ENCODE measurements at places on chromosomes 16 and 17. TPM values are rescaled to one million over a fixed set of nuclear protein-coding genes. Genes with fewer than 3 reads are reported as not detected.

KRT25 gene
- not detected for total RNA-seq

RNF227 gene
- 2.8 TPM for total RNA-seq

LITAFD gene
- total RNA-seq: not detected

HS3ST3A1 gene
- total RNA-seq: 48.5 TPM

G6PC1 gene
- total RNA-seq: not detected

DNA sequence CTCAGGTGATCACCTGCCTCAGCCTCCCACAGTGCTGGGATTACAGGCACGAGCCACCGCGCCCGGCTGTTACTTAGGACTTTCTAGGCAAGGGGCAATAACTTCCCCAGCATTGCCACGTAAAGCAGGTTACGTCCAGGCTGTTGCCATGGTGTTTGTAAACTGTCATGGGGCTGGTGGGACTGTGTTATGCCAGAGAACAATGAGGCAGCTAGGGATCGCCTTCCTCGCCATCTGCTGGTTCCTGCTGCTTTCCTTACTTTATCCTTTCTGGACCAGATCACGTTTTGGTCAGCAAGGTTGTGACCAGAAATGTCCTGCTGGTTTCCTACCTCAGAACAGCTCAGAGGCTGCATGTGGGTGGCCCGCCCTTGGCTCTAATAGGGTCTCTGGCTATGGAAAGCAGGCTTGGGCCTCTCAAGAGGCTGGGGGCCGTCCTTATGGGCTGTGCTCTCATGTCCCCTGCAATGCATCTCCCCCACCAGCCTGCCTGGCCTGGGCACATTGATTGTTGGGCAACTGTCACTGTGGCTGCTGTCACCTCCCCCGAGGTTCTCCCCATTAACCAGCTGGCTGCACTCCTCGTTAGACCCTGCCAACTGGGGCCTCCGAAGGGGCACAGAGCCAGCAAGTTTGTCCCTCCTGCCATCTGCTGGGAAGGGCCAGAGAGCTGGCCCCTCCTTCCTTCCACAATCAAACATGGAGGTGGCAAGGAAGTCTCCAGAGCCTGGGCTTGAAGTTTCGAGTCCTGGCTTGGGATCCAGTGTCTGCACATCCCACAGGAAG lies 28.2 kb upstream of the ZC3H18 start:
- no peak for DNase-seq
- no peak overlapping the region for H3K27ac ChIP-seq

- no peak overlapping the region for H3K27ac ChIP-seq
- H3K27me3 ChIP-seq: peaks cover 2% of the 10 kb centered on the region
- H3K4me1 ChIP-seq: no peaks in the 10 kb centered on the region
These were observed 6.4 kb upstream of the ARHGAP27 start for GRCh38 chr17:45438931-45439610.

- no peak for DNase-seq
- peaks cover 21% of the 10 kb centered on the region for H3K36me3 ChIP-seq
- no peak overlapping the region for H3K4me3 ChIP-seq
- H3K4me1 ChIP-seq: no peaks in the 10 kb centered on the region
- peaks cover 4% of the 10 kb centered on the region for H3K27me3 ChIP-seq
These were observed 28.7 kb upstream of the ALDH3A2 start for GRCh38 chr17:19619705-19620325.

GRCh38 chr17:1709971-1710806 lies at the start of gene TLCD2:
TLCD2 (minus strand) TSS chr17:1710377; CDS start chr17:1710242, 135 bp downstream.
- peak within 1 kb of the TSS; percentile 79 for H3K27ac ChIP-seq
- peak within 1 kb of the TSS; percentile 91 for H3K4me3 ChIP-seq
- peaks cover 29% of the 10 kb centered on the region for H3K27me3 ChIP-seq
- H3K4me1 ChIP-seq: peaks cover 36% of the 10 kb centered on the region

DNA sequence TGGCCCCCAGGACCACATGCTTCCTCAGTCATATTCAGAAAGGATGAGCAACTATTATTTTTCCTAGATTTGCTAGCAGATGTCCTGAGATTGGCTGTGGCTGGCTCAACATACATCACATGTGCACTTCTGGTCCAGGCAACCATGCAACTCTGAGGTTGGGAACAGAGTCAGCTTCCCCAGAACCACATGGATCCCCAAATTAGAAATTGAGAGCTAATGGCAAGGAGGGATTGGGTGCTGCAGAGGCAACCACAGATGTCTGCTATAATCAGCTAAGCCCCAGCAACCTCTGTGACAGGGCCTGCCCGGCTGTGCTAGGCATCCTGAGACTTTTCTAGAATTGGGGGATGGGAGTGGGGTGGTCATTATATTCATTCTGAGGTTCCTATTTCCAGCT lies 33.8 kb upstream of the CLEC18A start:
- no peaks in the 10 kb centered on the region for H3K36me3 ChIP-seq
- no peaks in the 10 kb centered on the region for H3K27me3 ChIP-seq
- peaks cover 30% of the 10 kb centered on the region for H3K4me1 ChIP-seq
- no peak for DNase-seq

DNA sequence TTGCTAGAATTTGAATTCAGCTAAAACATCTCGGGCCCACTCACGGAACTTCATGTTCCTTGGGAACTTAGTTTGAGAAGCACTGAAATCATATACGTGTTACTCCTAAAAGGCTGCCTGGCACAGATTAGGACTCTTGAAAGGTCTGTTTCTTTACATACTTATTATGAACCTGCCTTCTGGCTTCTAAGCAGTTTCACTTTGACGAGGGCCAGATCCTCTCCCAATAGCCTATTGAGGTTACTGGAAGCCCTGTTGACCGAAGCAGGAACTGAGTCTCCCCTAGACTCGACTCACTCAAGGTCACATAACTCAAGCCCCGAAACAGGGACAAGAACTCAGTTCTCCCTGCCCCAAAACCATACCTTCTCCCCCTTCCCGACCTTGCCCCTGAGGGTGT lies 121.9 kb upstream of the PLCG2 start:
- no peak overlapping the region for H3K4me3 ChIP-seq
- H3K27ac ChIP-seq: no peak overlapping the region
- DNase-seq: no peak
- peaks cover 2% of the 10 kb centered on the region for H3K27me3 ChIP-seq

DNA sequence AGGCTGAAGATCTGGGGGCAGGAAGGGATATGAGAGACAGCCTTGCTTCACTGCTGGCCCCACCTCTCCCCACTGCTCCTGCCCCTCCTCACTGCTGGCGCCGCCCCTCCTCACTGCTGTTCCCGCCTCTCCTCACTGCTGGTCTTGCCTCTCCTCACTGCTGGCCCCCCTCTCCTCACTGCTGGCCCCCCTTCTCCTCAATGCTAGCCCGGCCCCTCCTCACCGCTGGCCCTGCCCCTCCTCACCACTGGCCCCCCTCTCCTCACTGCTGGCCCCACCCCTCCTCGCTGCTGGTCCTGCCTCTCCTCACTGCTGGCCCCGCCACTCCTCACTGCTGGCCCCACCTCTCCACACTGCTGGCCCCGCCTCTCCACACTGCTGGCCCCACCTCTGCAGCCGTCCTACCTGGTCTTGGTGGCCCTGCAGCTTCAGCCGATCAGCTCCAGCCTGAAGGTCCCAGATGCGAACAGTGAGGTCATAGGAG lies 9.5 kb upstream of the PAM16 start:
- no peaks in the 10 kb centered on the region for H3K4me1 ChIP-seq
- H3K4me3 ChIP-seq: no peak overlapping the region
- no peaks in the 10 kb centered on the region for H3K27me3 ChIP-seq

DNA sequence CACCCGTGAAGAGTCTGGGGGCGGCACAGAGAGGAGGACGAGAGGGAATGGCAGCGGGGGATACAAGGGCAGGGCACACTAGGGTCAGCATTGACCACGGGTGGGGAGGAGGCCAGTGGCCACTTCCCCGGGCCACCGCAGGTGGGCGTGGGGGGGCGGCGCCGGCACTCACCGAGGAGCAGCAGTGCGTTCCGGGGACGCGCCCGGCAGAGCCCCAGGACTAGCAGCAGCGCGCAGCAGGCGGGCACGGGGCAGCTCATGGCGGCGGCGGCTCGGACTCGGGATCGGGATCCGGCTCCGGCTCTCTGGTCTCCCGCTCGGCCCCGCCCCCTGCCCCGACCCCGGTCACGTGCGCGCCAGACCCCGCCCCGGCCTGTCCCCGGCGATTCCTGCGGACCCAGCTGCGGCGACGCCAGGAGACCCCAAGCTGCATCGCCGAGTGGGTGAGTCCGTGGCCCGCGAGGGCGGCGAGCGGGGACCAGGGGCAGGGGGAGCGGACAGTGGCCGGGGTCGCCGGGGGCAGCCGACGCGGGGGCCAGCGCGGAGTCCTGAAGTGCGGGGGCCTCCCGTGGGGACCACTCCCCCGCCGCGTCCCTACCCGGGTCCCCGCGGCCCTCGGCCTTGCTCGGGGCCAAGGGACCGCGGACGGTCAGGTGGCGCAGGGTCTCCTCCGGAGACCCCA lies at the start of the genes SGSH and SLC26A11:
TSS of gene SGSH (minus strand) at position 280 of the 682 bp plus-strand sequence. CDS start at position 260, 20 bp downstream.
TSS of gene SLC26A11 (plus strand) at position 374 of the 682 bp plus-strand sequence. CDS start 1,134 bp downstream, outside the sequence.
- peak; percentile 59 for DNase-seq
- peak within 1 kb of the TSS; percentile 94 for H3K4me3 ChIP-seq
- H3K36me3 ChIP-seq: peaks cover 17% of the 10 kb centered on the region
- peak within 1 kb of the TSS; percentile 77 for H3K27ac ChIP-seq

DNA sequence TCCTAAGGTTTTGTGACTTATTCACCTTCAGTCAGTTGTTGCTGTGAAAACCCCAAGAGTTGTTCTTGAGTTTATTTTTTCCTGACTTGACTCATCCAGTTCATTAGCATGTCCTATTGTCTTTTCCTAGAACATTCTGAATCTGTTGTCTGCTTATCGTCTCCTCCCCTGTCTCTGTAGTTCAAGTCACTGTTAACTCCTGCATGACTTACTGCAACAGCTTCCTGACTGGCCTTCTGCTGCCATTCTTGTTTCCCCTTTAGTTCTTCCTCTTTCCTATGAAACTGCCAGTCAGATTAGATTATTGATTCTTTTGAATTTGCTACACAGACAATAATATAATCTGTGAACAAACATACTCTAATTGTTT lies 161.5 kb downstream of the FTO start:
- peaks cover 21% of the 10 kb centered on the region for H3K36me3 ChIP-seq
- no peaks in the 10 kb centered on the region for H3K27me3 ChIP-seq

DNA sequence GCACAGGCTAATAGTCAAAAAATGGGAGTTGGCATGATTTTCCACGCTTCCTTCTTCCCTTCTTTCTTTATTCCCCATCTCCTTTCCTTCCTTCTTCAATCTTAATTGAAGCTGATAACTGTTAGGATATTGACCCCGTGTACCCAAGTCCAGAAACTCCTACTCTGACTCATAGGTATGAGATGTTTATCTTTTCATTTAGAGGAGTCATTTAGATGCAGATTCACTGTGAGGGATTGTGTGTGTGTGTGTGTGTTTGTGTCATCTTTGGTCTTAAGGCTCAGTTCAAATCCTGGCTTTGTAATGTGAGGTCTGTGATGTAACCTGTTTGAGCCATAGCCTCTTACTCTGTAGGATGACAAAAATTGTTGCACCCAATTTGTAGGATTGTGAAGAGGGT lies 332.0 kb upstream of the MAF start:
- H3K4me1 ChIP-seq: no peaks in the 10 kb centered on the region
- DNase-seq: no peak
- no peak overlapping the region for H3K4me3 ChIP-seq
- H3K27me3 ChIP-seq: no peaks in the 10 kb centered on the region
- no peak overlapping the region for H3K27ac ChIP-seq

GRCh38 chr17:75604034-75604695 lies 16.6 kb downstream of the MYO15B start:
- no peak for DNase-seq
- H3K27me3 ChIP-seq: peaks cover 14% of the 10 kb centered on the region
- H3K4me3 ChIP-seq: no peak overlapping the region
- no peak overlapping the region for H3K27ac ChIP-seq
- H3K4me1 ChIP-seq: no peaks in the 10 kb centered on the region
- H3K36me3 ChIP-seq: no peaks in the 10 kb centered on the region

GRCh38 chr17:2033153-2033552 lies 3.2 kb downstream of the DPH1 start:
- peaks cover 4% of the 10 kb centered on the region for H3K27me3 ChIP-seq
- H3K4me3 ChIP-seq: peak overlapping the region; percentile 78
- H3K36me3 ChIP-seq: peaks cover 24% of the 10 kb centered on the region
- H3K4me1 ChIP-seq: peaks cover 47% of the 10 kb centered on the region

GRCh38 chr17:21171309-21171922 lies 42.5 kb downstream of the TMEM11 start:
- H3K27ac ChIP-seq: no peak overlapping the region
- H3K4me3 ChIP-seq: no peak overlapping the region
- H3K4me1 ChIP-seq: peaks cover 28% of the 10 kb centered on the region
- no peak for DNase-seq

DNA sequence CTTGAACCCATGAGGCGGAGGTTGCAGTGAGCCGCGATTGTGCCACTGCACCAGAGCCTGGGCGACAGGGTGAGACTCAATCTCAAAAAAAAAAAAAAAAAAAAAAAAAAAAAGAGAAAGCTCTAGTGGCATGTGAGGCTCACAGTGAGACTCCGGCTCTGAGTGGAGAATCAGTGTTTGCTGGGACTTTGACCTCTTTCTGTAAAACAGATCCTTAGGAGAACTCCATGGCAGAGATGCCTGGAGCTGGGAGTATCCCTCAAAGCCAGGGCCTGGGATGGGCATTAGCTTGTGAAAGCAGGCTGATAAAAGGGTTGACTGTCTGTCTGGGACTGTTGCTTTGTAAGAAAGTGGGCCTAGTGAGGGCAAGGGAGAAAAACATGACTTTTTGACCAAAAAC lies 46.4 kb downstream of the ZNF207 start:
- no peak overlapping the region for H3K27ac ChIP-seq
- H3K4me1 ChIP-seq: peaks cover 11% of the 10 kb centered on the region
- 0 out of 2 replicates have a peak, but pooled peaks cover 6% of the 10 kb centered on the region for H3K36me3 ChIP-seq
- H3K4me3 ChIP-seq: no peak overlapping the region
- peaks cover 3% of the 10 kb centered on the region for H3K27me3 ChIP-seq

DNA sequence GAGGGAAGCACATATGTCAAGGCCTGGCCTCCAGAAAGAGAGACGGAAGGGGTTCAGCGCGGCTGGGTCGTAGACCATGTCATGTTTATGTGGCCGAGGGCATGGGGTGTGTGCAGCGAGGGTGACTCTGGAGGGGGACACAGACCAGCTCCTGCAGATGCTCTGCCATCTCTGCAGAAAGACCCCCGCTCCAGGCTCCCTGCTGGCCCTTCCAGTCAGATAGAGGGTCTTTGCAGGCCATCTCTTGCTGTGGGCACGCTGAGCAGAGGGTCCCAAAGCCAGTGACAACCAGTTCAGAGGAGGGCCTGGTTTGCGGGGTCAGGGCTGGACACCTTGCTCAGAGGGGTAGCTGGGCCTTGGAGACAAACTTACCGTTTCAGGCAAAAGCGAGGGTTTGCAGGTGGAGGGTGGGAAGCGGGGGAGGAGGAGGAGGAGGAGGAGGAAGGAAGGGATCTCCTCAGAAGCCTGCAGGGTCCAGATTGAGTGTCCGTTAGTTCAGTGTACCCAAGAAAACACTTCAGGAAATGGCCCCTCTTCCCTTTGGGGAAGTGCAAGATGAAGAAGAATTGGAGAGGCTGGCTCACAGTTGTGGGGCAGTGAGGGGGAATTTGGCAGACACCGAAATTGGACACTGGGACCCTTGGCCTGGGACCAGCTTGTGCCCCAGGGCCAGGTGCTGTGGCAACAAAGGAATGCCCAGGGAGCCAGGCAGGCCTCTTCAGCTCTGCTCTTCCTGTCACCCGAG lies 102.8 kb downstream of the CMIP start:
- no peak overlapping the region for H3K4me3 ChIP-seq
- H3K27me3 ChIP-seq: peaks cover 6% of the 10 kb centered on the region
- peaks cover 62% of the 10 kb centered on the region for H3K4me1 ChIP-seq
- no peak overlapping the region for H3K27ac ChIP-seq
- DNase-seq: no peak
- no peaks in the 10 kb centered on the region for H3K36me3 ChIP-seq
